Activated B cell treated with CpG ODN at 0.5 μM for 24 hours (primary cell): ENCODE measurements at places on chromosomes 6 and 20.

DNA sequence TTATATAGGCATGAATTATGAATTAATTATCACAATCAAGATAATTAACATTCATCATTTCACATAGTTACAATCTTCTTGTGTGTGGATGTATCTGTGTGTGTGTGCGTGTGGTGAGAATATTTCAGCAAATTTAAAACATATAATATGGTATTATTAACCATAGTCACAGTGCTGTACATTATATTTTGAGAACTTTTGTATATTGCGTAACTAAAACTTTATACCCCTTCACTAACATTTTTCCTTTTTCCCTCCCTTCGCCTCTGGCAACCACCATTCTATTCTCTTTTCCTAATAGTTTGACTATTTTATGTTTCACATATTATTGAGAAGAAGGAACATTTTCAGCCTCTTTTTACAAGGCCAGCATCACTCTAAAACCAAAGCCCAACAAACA, 176.8 kb downstream of the HTR1B start:
- no peak for DNase-seq

- DNase-seq: no peak
Measured at GRCh38 chr6:112021691-112022310, 32.1 kb upstream of the CCN6 start.

GRCh38 chr20:46423882-46424482, 17.6 kb upstream of the ELMO2 start:
- DNase-seq: no peak

DNA sequence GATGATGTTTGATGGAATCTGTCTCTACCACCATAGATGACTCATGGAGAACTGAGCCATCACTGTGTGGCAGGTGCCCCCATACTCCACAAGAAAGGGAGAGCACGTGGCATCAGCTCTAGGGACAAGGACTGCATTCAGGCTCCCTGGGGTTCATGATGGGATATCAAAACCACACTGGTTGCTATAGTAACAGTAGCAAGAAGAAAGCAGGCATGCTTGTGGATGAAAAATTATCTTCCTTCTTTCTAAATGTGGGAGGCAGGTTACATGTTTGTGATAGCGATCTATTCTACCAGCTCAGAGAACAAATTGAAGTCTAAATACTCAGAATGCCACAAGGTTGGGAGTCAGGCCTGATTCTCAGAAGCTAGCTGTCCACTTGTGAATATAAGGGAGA, 224.2 kb downstream of the ARHGAP18 start:
- DNase-seq: no peak

DNA sequence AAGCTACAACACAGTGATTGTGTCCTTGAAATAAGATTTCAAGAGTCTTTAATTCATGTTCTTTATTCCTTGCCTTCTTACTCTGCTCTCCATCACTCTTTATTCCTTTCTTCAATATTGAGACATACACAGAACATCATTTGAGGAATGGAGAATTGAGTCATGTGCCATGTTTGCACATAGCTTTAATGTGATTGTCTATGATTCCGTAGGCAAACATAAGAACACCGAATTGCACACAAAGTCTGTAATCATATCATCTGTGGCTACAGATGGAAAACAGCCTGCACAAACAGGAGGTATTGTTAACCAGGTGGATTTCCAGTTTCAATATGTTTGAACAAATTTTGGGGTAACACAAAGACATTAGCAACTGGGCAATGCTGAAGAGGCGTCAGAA, 571.6 kb upstream of the GJE1 start:
- no peak for DNase-seq

DNA sequence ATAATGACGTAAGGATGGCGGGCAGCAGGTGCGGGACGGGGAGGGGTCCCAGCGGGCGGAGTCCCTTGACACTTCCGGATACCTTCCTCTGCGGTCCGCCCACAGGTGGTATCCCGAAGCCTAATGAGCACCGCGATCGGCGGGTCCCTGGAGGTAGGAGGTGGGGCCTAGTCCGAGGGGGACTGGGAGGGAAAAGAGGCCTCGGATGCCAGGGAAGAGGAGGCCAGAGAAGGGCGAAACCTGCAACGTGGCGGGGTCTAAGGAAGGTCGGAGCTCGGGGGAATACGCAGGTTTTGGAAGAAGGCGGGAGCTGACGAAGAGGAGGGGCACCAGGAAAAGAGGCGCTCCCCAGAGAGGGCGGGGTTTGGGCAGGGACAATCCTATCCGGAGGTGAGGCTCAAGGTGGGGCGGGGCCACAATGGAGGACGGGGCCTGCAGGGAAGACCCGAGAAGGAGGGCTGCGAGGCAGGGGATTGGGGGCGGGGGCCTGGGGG, 3.7 kb downstream of the PRSS16 start:
- DNase-seq: peak; percentile 37

DNA sequence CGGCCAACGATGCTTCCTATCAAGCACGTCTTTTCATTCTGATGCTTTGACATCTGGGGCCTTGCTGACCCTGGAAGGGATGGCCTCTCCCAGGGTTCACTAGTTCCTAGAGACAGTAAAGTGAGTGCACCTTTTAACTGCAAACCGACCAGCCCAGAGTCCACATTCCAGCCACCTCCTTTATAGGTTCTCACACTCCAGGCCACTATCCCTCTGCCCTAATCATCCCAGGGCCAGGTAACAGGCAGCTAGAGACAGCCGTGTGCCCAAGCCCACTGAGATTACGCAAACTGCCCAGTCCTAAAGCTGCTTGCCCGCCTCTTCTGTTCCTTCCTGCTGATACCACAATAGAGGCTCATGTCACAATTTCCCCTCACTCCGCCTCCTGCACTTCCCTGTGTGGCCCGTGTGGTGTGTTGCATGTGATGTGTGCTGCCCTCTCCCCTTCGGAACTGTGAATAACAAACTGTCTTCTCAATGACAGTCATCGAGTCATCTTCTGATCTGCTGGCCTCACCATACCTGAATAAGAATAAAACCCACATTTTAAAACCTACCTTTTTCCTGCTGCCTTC, 123.7 kb upstream of the EXOC2 start:
- no peak for DNase-seq

GRCh38 chr20:21569586-21569985, 55.7 kb upstream of the NKX2-2 start:
- DNase-seq: no peak

DNA sequence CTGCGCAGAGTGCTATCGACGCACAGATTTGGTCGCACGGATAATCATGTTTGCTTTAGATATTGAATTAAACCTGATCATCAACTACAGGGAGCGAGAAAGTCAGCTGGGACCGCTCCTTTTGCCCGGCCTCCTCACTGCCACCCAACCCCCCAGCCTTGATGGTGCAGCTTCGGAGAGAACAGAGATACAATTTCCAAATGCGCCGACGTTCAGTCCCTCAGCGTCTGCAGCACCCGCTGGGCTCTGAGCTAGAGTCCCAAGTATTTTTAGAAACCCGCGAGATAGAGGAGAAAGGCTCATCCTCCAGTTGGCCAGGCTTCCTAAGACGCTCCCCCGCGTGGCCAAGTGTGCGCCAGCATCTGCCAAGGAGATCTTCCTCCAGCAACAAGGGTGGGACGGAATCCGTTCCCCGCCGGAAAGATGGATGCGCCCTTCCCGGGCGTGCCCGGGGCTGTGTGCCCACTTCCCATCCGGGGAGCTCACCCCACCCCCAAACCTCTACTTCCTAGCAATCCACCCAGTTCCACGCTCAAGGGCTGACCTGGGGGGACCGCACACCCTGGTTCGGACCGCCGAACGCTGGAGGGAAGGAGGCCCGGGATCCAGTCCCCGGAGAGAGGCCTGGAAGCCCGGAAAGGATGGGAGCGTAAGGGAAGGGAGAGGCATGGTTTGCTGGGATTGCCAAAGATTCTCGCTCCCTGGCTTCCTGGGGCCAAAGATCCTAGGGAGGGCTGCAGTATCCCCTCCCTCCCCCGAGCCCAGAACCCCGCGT, 4.1 kb downstream of the NKX2-2 start:
- DNase-seq: no peak

GRCh38 chr20:39986173-39986904, 702.7 kb downstream of the MAFB start:
- no peak for DNase-seq

GRCh38 chr6:17267566-17267965, 13.6 kb upstream of the RBM24 start:
- no peak for DNase-seq

DNA sequence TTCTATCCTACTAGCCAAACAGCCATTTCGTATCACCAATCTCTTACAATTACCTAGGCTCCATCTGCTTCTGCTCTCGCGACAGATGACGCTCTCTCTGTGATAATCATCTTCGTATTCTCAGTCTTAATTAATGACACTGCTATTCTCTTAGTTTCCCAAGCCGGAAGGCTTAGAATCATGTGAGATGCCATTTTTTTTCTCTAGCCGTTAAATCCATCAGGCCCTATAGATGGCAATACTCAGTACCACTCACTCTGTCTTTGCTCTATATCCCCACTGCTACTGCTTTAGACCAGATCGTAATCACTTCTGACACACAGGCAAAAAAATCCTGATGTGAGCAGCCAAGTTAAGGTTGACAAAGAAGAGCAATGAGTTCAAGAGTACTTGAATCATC, 2.1 kb upstream of the THEMIS start:
- no peak for DNase-seq

- DNase-seq: no peak
Measured at GRCh38 chr6:168916576-168917211, 337.0 kb downstream of the THBS2 start.

- DNase-seq: no peak
Measured at GRCh38 chr6:71545905-71546304, 257.3 kb downstream of the OGFRL1 start.

GRCh38 chr6:43247114-43247999, 4.1 kb downstream of the TTBK1 start:
- DNase-seq: peak; percentile 73

- DNase-seq: no peak
Measured at GRCh38 chr6:120077489-120077888, 727.9 kb upstream of the MAN1A1 start.

DNA sequence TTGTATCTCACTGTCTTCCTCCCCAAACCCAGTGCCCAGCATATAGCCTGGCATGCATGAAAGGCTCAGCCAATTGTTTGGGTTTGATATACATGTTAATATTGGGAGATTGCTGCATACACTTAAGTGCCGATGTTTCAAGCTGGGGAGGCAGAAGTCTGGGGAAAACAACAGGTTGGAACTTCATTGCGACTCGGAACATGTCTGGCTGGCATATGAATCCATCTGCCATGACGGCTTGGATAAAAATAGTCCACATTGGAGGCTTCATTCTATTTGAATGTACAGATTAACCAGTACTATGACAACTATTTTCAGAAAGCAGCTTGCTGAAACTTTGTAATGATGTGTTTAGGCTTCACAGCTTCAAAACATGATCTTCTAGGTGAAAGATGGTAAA, 261.0 kb downstream of the CDH26 start:
- DNase-seq: no peak

- no peak for DNase-seq
Measured at GRCh38 chr6:44892579-44892978, 435.6 kb upstream of the RUNX2 start.

- DNase-seq: no peak
Measured at GRCh38 chr6:22926790-22927354, 357.5 kb downstream of the HDGFL1 start.

DNA sequence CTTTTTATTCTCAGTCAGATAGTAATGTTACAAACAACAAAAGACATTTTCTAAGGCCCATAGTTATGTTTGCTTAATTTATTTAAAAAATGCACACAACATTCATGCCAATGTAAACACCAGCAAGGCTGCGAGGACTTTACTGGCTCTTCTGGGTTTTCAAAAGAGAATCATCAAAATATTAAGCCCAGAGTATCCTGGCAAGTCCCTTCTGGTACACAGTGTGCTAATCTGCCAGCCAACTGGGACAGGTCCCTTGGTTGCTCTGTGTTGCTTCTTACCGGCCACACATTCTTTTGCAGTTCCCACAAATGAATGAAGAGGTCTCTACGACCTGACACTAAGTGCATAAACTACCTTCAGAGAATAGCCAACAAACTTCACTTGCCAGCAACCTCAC, 42.6 kb upstream of the SPDEF start:
- no peak for DNase-seq

DNA sequence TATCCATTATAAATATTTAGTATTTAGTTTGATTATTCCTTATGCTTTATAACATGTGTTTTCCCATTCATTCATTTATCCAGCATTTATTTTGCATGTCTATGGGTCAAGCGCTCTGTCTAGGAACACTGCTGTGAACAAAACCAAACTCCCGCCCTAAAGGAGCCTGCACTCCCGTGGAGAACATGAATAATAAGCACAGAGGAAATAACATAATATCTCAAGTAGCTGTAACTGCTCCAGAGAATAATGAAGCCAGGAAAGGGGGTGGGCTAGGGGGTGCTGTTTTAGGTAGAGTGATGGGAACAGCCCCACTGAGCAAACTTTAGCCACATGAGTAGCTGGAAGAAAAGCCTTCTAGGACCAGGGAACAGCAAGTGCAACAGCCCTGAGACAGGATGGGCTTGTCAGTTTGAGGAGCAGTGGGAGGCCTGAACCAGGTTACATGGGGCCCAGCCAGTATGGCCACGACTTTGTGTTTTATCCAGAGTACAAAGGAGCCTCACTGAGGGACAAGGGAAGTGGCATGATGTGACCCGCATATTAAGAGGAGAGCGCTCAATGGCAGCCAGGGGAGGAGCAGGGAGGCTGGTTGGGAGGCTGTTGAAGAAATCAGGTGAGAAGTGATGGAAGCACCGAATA, 24.4 kb upstream of the PRND start:
- DNase-seq: no peak

DNA sequence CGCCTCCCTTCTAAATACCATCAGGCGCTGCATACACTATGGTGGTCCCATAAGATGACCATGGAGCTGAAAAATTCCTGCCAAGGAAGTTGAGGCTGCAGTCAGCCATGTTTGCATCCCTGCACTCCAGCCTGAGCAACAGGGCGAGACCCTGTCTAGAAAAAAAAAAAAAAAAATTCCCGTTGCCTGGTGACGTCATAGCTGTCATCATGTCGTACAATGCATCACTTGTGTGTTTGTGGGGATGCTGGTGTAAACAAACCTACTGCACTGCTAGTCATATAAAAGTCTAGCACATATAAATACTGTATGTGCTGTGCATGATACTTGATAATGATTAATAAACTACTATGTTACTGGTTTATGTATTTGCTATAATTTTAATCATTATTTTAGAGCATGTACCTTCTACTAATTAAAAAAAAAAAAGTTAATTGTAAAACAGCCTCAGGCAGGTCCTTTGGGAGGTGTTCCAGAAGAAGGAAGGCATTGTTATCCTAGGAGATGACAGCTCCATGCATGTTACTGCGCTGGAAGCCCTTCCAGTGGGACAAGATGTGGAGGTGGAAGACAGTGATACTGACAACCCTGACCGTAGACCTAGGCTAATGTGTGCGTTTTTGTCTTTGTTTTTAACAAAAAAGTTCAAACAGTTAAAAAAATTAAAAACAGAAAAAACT, 132.6 kb downstream of the BANF2 start:
- DNase-seq: no peak

DNA sequence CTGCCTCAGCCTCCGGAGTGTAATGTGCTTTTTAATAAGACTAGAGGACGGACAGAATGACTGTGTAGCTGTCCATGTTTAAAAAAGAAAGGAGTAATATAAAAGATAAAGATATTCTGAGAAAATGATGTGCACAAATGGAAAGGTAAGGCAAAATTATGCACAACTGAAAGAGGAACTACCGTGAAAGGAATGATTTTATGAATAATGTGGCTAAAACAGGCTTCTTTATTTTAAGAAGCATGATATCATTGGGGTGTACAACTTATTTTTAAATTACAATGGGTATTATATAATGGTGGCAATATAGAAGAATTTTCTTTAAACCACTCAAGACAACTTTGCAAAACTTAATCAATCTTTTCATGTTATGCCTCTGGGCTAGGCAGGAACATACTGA, 78.1 kb downstream of the FIG4 start:
- DNase-seq: no peak
